ENCODE measurements at places on chromosomes 7 and 10.

- DNase-seq = no peak
These were observed 53.0 kb downstream of the GSDME start for GRCh38 chr7:24704311-24704710.

DNA sequence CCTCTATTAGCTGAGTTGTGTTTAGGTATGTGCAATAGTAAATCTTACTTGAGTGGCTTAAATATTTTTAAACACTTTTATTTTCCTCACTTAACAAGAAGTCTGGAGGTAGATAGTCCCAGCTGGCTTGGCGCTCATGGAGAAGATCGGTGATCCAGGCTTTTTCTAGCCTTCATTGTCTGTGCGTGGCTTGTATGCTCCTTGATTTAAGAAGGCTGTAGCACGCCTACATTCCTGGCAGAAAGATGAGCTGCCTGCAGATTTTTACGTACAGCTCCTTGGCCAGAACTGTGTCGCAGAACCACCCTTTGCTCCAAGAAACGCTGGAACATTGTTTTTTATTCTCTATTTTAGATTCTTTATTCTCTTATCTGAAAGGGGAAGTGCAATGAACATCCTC is 284.1 kb downstream of the KIF20B start:
- DNase-seq = no peak

GRCh38 chr10:125727436-125727835 is 7.9 kb downstream of the EDRF1 start:
- no peak for DNase-seq

- DNase-seq = no peak
These were observed 176.2 kb upstream of the ZMIZ1 start for GRCh38 chr10:78892338-78893176.

DNA sequence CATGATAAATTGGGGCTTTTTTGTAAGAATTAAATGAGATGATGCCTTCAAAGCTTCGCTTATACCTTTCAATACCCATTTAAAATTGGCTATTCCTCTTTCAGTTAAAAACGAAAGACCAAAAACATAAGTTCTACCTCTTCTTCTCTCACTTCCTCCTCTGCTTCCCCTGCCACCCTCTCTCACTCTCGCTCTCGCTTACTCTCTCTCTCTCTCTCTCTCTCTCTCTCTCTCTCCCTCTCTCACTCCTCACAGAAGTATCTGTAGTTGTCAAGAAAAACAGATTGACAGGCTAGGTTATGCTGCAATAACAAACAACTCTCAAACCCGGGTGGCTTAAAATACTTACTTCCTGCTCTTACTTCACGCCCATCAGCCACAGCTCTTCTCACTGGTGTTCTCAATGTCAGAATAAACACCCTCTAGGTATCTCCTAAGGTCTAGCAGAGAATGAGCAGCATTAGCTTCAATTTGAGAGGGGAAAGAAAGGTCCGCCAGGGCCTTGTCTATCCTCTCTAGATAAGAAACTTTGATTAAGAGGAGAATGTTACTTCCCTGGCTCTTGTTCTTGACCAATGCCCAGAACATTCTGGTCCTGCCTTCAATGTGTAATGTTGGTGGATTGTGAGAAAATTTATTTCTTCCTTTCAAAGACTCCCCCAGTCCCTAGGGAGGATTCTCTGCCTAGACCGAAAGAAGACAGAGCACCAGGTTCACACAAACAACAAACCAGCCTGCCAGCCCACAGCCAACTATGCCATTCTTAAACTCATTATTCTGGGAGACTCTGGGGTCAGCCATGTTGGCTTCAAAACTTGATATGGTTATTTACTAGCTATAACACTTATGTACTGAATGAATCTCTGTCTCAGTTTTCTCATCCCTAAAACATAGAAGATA is 1028.7 kb downstream of the XPNPEP1 start:
- no peak for DNase-seq

- no peak for DNase-seq
These were observed 131.2 kb downstream of the ARHGAP22 start for GRCh38 chr10:48473704-48474103.

GRCh38 chr10:43237631-43238446 is 29.0 kb downstream of the RASGEF1A start:
- DNase-seq = no peak

DNA sequence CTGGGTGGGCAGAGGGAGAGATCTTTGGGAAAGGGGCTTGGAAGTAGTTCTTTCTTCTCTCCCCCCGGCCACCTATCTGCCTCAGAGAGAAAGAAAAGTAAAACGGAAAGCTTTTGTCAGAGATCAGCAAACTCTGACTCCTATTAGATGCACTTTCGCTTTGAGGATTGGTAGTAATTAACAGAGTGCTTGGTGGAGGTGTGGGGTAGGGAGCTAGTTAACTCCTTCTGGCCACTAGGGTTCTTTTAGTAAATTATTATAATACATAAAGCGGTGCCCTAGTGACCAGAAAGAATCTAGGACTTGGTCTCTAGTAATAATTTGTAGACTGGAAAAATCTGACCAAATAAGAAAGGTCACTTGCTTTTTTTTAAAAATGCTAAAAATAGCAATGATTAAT is 54.6 kb downstream of the CPVL start:
- DNase-seq = no peak

DNA sequence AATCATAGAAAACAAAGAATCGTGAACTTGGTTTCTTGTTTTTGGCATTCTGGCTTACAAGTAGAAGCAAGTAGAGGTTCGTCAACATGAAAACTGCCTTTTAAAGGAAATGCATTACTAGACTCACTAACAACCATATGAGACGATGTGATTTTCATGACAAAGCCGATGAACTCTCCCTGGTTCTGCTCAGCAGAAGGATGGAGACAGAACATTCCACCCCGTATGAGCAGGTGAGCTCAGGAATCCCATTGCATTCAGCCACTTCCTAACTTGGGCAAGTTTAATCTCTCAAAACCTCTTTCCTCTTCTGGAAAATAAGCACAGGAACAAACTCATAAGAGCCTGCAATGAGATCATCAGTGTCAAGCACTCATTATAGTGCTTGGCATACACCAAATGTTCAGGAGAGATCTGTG is 57.4 kb upstream of the SVIL start:
- no peak for DNase-seq

GRCh38 chr7:157428554-157428945 is 91.7 kb downstream of the DNAJB6 start:
- no peak for DNase-seq

DNA sequence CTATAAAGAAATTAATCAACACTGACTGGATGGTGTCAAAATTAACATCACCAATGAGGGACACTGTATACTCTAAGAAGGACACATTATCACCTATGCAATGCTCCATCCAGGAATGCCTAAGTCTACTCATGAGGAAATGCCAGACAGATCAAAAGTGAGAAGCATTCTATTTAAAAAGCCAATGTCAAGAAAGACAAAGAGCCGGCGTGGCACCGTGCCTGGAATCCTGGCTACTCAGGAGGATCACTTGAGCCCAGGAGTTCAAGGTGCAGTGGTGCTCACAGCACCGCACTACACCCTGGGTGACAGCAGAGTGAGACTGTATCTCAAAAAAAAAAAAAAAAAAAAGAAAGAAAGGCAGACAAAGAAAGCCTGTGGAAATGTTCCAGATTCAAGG is 45.5 kb upstream of the ANAPC16 start:
- DNase-seq = no peak

DNA sequence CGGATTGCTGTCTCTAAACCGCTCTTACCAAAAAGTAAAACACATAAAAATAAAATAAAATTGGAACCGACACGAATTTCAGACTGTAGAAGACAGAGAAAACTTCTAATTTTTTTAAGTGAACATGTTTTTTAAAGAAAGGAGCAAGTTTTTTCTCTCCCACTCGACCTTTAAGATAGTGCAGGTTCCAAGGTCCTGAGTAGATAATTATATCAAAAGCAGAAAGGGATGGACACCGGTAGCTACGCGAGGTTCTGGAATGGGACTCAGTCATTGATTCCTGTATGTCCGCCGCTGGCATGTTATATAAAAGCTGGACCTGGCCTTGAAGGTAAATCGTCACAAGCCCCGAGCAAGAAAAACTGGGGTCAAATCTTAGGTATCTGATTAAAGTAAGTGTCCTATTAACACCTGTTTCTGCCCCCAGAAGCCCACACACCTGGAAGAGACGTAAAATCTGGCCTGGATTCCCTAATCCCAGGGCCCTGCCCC is 462 bp upstream of the CISD1 start:
- DNase-seq = no peak

DNA sequence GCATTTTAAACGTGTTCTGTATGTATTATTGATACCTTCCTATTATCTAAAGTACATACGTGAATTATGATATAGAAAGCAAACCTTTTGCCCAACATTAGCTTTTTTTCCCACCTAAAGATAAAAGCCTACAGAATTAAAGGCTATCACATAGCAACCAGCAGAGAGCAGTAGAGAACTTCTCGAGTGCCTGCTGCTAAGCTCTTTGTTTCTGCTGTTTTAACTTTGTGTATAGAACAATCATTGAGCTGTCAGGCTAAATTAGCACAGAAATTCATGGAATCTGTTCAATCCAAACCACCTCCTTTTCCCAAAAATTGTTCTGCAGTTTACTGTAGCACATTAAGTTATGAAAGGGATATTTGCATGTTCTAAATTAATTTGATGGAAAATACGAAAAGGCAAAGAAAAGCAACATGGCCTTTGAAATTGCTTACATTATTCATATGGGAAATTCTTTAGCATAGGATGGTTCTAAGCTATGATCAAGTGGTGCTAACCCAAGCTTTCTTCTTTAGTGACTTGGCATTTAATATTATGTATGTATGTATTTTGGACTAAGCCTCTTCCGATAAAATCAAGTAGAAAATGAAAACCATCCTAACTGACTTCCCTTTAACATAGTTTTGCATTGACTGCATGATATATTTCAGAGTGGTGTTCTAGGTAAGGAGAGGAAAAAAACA is 1288.5 kb downstream of the GATA3 start:
- DNase-seq = no peak

- DNase-seq = no peak
These were observed 22.4 kb downstream of the GALNTL5 start for GRCh38 chr7:151978616-151979015.

GRCh38 chr7:30405179-30405578 is 73.4 kb downstream of the NOD1 start:
- no peak for DNase-seq

DNA sequence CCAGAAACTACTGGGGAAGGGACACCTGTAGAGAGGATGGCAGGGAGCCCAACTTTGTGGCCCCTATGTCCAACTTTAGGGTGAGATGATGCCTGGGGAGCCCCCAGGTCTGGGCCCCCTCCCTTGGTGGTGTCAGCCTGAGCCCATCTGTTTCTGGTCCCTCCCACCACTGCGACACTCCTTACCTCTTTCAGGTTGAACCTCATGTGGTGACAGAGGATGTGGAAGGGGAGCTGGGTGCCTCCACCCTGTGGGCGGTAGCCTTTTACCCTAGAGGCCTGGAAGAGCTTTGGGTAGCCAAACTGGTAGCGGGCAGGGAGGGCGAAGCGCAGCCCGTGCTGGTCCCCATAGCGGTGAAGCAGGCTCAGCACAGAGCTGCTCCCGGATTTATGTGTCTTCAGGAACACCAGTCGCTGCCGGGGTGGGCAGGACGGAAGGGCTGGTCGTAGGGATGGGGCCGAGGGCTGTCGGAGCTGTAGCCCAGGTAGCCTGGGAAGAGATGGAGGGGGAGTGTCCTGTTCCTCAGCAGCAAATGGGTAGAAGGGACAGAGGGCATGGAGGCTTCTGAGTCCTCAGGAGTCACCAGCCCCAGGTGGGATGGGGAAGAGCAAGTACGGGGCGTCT is 2.0 kb downstream of the GAL3ST4 start:
- no peak for DNase-seq

GRCh38 chr10:132989476-132990415 is 47.4 kb upstream of the CFAP46 start:
- DNase-seq = no peak

DNA sequence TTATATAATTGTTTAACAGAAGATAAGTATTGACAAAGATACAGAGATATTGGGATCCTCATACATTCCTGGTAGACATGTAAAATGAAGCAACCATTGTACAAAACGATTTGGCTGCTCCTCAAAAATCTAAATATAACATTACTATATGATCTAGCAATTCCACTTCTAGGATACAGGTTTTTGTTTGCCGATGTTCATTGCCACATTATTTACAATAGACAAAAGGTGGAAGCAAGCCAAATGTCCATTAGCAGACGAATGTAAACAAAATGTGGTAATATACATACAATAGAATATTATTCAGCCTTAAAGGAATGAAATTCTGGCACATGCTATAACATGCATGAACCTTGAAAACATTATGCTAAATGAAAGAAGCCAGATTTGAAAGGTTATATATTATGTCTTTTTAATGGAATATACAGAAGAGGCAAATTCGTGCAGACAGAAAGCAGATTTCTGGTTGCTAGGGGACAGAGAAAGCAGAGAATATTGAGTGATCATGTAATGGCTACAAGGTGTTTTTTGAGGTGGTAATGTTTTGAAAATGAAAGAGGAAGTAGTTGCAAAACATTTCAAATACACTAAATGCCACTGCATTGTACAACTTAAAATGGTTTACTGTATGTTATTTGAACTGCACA is 44.9 kb downstream of the POLR1F start:
- DNase-seq = no peak

GRCh38 chr10:99595236-99595635 is 25.0 kb downstream of the SLC25A28 start:
- no peak for DNase-seq

DNA sequence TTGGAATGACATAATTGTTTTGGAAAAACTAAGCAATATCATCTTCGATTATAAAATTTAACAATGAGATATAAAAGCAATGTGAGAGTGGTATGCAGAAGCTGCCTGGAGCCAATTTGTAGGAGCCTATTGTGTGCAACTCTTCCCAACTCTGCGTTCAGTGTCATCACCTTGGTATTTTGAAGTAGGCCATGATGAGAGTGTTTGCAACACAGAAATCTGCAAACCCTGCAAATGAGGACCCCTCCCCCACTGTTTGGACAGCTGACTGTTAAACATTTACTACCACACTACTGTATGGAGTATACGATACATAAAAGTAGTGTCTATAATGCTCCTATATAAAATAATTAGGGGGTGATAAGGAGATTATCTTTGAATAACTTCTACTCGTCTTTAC is 531.3 kb downstream of the ATRNL1 start:
- no peak for DNase-seq

- DNase-seq = no peak
These were observed 36.6 kb downstream of the AMZ1 start for GRCh38 chr7:2724453-2725177.

DNA sequence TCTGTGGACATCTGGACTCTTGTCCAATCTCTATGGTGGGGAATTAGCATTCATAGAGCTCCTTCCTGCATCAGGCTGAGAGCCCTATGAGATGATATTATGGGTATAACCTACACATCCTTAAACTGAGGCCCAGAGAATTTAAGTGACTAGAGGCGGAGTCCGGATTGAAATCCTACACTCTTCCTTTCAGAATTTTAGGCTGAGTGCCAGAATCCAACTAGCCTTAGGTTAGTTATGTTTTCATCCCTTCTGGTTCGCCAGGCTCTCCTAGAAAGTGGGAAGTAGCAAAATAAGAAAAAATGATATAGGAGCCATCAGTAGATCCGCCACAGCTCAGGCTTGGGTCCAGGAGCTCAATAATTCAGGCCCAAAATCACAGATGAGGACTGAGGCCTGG is 212.5 kb downstream of the GLI3 start:
- DNase-seq = no peak

GRCh38 chr10:45096001-45096400 is 95.3 kb downstream of the ZNF22 start:
- peak; percentile 6 for DNase-seq

GRCh38 chr10:33655165-33655815 is 320.8 kb upstream of the NRP1 start:
- DNase-seq = no peak

- no peak for DNase-seq
These were observed 136.6 kb downstream of the AHR start for GRCh38 chr7:17434841-17435692.
